ENCODE measurements at places on chromosomes 12 and 14.

GRCh38 chr14:31461545-31461944 lies 4.2 kb upstream of the DTD2 start:
- no peak for DNase-seq

DNA sequence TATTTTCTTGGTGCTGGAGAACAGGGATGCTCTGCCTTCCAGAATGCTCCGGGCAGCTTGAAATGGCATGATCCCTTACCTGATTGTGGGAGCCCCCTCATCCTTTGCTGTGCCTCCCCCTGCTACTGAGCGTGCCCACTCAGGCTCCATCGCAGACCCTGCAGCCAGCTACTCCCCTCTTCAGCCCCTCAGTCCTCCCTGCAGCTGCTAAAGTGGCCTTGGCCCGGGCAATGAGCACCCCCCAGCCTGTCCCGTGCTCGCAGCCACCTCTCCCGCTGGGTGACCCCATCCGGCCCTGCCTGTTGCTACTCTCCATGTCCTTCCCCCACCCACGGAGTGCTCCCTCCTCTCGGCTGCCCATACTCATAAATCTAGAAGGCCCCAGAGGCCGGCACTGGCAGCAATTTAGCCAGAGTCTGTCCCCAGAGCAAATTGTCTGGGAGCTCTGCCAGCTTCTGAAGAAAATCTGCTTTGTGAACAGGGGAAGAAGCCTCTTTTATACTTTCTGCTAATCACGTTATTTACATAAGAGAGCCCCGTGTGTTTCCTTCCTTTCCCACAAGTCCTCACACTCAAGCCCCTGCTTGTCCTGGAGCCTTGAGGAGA lies 143.7 kb upstream of the FRMD6 start:
- peak; percentile 64 for DNase-seq

DNA sequence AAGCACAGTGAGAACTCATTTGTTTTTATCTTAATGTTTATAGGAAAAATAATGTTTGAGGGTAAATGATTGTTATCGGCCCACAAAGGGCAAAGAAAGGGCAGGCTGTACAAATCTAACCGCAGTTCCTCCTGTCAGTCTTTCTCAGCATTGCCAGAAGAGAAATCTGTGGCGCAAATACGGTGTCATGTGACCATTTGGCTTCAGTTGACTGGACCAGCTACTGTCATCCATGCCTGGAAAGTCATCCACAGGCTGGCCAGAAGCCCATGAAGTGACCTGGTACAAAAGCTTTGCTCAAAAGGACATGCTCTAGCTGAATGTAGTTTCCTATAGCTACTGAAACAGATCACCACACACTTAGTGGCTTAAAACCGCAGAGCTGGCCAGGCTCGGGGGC lies 43.6 kb downstream of the HCAR2 start:
- no peak for DNase-seq

DNA sequence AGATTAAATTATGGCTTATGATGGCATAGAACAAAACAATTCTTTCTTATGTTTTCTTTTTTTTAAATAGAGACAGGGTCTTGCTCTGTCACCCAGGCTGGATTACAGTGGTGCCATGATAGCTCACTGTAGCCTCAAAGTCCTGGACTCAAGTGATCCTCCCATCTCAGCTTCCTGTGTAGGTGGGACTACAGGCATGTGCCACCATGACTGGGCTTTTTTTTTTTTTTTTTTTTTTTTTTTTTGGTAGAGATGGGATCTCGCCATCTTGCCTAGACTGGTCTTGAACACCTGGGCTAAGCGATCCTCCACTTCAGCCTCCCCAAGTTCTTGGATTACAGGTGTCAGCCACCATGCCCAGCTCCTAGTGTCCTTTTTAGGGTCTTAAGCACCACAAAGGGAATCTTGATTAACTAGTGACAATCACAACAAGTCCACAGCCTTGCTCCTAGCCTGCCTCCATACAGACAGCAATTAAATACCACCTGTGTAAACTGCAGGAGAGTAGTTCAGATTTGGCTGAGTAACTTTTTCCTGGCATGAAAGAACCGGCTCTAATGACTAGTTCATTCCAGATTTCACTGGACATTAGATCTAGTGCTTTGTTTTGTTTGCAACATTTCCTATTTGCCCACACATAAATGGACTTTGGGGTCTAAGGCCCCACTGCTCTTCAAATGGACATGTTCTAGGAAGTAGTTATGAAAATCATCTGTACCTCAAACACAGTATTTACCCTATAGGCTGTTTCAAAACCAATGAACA lies 61.6 kb downstream of the SH2B3 start:
- DNase-seq = peak; percentile 40

- DNase-seq = no peak
Observed at GRCh38 chr14:62777510-62777909, 267.7 kb downstream of the KCNH5 start.

- DNase-seq = no peak
Observed at GRCh38 chr14:56131865-56132833, 13.9 kb downstream of the PELI2 start.

DNA sequence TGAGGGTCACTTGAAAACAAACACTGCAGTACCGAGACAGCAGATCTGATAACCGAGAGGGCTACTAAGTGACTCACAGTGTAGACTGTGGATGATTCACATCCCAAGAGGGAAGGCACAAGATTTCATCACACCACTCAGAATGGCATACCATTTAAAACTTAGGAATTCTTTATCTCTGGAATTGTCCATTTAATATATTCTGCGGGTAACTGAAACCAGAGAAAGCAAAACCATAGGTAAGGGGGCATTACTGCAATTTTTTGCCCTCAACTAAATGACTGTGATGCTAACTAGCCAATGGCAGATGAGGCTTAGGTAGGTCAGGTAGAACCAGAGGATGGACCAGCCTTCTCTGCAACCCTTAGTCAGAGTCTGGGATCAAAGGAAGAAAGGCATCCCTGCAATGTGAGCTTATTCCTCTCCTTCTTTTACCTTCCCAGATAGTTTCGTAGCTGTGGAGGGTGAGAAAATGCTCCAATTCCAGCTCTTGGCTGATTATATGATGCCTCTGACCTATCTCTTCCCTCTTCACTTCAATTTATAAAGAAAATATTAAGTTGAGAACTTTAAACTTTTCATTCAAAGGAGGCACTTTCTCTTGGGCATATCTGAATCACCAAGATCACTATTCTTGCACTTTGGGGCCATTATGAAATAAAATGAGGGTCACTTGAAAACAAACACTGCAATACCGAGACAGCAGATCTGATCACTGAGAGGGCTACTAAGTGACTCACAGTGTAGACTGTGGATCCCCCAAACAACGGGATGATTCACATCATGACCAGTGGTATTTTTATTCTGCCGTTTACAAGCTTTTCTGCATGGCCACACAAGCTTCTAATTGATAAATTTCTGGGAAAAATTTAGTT lies 6.8 kb downstream of the ART4 start:
- DNase-seq = peak; percentile 70

GRCh38 chr12:109962398-109962797 lies 33.8 kb downstream of the GIT2 start:
- DNase-seq = no peak

- no peak for DNase-seq
Observed at GRCh38 chr12:124556896-124557501, 10.4 kb downstream of the NCOR2 start.

DNA sequence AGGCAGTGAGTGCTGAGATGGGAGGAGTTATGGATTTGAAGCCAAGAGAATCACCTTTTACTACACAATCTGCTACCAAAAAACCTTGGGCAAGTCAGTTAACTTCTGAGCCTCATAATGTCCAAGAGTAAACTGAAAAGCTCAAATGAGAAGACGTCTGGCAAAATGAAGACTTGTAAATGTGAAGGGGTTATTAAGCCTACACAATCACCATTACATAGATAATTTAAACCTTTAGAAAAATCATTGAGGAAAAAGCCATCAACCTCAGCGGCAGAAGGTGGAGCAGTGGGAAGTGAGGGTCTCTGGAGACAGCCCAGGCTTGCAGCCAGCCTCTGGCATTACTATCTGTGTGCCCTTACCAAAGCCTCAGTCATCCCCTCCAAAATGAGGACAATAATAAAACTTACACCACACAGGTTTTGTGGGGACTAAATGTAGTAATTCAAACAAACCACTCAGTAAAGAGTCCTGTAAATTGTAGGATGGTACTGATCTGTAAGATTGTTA lies 50.5 kb upstream of the CCDC175 start:
- no peak for DNase-seq

DNA sequence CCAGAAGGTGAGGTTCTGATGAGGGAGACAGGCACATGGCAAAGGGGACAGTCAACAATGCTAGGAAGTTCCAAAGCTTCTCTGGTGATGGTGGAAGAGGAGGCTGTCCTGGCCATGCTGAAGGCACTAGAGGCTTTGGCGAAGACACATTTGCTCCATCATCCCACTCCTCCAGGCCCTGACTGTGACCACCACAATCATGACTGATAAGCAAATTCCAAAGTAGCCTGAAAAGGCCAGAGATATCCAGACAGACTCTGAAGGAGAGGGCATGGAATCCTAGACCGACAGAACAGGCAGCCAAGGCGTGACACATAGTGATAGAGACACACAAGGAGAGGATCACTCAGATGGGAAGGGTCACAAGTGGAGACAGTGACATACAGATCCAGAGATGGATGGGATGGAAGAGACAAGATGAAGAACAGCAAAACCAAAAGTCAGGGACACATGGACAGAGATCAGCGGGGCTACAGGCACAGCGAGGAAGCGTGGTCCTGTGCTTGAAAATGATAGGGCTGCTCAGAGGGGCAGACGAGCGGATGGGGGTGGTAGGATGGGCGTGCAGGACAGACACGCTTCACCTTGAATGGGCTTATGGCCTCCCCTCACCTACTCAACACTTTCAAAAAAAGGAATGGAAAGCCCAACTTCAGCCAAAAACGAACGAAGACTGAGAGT lies 1.3 kb downstream of the ZFHX2 start:
- DNase-seq = no peak

- DNase-seq = no peak
Observed at GRCh38 chr14:35167496-35167895, 45.1 kb downstream of the PRORP start.

GRCh38 chr12:77239617-77240016 lies 174.2 kb upstream of the E2F7 start:
- DNase-seq = no peak

DNA sequence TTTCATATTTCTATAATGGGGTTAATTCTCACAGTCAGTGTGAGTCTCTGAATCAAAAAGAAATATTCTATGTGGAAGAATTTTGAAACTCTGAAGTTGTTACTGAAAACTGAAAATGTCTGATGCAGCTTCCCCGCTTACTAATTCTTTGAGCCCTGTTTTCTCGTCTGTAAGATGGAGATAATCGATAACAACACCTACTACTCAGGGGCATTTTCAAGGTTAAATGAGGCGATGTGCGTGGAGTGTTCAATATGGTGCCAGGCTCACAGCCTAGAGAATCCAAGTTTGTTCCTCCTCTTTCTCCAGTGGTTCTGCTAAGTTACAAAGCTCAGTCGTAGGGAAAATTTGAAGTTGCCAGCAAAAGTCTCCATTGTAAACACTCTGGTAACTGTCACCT lies 391.4 kb downstream of the FUT8 start:
- no peak for DNase-seq

DNA sequence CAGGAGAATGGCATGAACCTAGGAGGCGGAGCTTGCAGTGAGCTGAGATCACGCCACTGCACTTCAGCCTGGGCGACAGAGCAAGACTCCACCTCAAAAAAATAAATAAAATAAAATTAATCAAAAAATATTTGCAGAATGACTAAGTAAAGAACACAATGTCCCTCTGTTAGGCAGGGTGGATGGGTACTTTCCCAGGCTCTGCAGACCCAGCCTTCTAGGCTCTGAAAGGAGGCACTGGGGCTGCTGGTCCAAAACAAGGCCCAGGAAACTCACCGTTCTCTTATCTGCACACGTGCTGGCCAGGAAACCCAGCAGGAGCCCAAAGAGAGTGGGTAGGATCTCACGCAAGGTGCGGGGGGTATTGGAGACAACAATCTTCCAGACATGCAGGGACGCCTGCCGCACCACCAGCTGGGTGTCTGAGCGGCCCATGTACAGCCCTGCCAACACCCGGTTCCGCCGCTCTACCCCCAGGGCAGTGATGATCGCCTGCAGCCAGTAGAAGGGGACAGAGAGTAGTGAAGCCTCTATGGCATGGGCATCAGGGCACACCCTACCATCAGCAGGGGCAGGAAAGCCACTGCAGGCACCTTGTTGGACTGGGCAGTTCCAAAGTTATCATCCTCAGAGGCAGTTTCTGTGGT lies 25.8 kb upstream of the RAB35 start:
- no peak for DNase-seq

- no peak for DNase-seq
Observed at GRCh38 chr12:125346362-125346761, 281.1 kb downstream of the AACS start.

- DNase-seq = no peak
Observed at GRCh38 chr14:85002846-85003245, 527.1 kb upstream of the FLRT2 start.

DNA sequence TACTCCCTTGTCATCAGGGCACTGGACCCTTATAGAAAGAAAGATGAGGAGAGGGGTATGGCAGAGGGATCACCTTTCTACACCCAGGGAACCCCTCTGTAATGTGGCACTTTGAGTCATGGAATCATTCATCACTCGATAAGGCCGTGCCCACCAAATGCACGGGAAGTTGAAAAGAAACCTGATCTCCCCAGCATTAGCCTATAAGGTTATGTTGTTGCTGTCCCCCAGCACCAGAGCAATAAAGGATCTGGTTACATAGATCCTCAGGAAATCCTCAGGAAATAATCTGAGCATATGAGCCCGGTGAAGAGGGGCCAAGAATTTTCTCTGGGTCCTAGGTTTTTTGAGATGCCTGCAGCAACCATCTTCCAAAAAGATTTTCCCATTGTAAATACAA lies 148.8 kb upstream of the CRY1 start:
- DNase-seq = no peak

- no peak for DNase-seq
Observed at GRCh38 chr12:62774794-62775193, 160.2 kb downstream of the PPM1H start.

DNA sequence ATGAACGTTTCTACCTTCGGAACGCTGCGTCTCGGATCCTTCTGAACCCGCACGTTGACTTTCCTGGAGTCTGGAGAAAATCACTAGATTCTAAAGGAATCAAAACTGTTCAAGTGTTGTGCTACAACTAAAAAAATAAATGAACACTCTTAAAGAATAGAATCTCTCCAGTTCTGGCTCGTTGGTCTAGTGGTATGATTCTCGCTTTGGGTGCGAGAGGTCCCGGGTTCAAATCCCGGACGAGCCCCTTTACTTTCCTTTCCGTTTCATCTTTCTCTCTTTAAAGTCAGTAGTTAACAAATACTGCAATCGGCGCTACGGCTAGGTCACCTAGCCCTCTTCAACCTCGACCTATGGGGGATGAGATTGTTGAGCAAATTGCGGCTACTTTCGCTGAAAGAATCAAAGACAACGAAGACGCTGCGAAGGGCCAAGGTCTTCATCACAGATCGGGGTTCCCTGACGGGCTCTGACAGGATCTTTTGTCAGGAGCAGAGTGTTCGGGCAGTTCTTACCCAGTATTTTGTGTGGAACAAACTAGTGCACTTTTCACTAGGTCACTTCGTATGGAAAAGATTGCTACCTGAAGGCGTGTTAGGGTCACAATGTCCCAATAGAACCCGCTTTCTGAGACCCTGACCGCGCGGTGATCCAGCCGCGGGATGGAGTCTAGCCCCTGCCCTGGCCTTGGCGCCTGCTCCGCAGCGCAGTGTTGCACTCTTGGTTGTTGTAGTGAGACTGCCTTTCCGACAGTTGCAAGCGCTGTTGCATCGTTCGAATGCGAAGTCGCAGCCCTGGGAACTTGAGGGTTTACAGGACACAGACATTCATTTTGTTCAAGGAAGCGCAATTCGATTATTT lies 8.4 kb downstream of the OR6S1 start:
- DNase-seq = peak; percentile 50

GRCh38 chr14:74886001-74886400 lies 4.3 kb downstream of the DLST start:
- peak; percentile 94 for DNase-seq

GRCh38 chr14:104882325-104882973 lies 17.4 kb downstream of the CEP170B start:
- DNase-seq = no peak
